Stimulated activated CD4-positive, alpha-beta T cell treated with anti-CD3 and anti-CD28 coated beads, Interleukin-4, amount 100 ng/mL, for 1 hour (primary cell): ENCODE measurements at places on chromosomes 5 and 9.

GRCh38 chr9:128577206-128577605 lies 24.8 kb downstream of the SPTAN1 start:
- DNase-seq, result no peak

- no peak for DNase-seq
These were observed 41.2 kb upstream of the RIOK2 start for GRCh38 chr5:97224112-97224750.

DNA sequence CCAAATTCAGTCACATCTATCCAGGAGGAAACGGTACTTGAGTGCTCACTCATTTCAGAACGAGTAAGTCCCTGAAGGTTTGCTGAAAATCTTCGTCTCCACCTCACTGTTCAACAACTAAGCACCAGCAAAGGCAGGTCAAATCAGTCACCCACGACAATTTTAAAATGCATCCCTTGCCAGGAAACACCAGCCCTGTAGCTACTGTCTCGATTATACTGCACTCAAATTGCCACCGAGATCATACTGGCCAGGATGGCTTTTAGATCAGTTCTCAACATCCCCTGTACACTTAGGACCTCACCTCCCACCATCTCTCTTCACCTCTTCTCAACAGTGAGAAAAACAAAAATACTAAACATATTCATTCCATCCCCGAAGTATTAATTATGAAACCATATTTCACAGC lies 298.6 kb downstream of the AGTPBP1 start:
- no peak for DNase-seq

DNA sequence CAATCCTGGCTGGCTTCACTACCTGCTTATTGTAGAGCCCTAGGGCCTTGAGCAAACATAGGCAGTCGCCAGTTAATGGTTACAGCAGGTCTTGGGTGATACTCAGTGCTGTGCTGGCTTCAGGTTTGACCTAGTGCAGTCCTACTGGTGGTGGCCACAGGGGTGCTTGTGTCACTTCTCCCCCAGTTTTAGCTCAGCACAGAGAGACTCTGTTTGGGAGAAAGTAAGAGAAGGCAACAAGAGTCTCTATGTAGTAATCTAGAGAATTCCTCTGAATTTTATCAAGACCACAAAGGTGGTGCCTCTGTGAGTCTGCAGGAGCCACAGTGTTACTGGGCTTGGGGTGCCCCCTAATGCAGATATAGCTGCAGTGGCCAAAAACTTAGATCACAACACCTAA lies 165.6 kb downstream of the CCDC171 start:
- no peak for DNase-seq

DNA sequence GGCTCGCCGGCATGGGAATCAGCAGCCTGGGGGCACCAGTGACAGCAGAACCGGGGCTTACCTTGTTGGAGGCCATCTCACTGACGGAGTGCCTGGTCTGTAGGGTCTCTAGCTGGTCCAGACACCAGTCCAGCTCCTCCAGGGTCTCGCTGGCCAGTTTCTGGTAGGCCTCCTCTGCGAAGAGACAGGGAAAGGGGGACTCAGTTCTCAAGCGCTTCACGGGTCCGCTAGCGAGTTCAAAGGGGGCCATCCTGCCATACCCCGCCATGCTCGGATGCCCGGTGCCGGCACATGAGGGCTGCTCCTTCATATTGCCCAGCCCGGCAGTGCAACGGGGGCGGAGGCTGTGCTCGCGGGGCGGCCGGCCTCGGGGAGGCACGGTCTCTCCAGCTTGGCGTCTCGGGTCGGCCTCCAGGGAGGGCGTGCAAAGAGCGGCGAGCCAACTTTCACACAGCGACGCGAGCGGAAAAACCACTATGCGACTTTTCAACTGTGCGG lies 456.0 kb downstream of the RAB3C start:
- DNase-seq, result no peak
